ENCODE measurements at places on chromosomes 12 and 14.

GRCh38 chr14:54425068-54425467 is 16.1 kb downstream of the CNIH1 start:
- DNase-seq: no peak

DNA sequence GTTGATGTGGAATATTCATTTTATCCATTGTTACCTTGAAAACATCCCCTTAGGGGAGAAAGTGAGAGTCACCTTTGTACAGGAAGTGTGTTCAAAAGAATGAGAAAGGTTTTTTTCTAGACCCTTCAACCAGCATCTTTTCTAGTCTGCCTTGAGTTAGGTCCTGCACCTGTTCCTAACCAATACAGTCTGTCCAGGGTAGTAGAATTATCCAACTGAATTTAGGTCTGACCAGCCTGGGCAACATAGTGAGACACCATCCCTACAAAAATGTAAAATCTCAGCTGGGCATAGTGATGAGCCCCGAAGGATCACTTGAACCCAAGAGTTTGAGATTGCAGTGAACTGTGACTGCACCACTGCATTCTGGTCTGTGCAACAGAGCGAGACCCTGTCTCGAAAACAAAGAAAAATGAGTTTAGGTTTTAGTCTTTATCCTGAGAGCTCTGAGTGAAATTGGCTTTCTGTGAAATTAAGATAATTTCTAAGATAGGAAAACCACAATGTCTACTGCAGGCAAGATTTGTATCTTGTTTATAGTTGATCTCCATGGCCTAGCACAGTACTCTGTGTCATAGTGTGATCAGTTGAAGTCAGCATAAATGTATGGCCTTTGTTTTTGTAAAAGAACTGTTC is 25.2 kb downstream of the ARHGAP5 start:
- no peak for DNase-seq

DNA sequence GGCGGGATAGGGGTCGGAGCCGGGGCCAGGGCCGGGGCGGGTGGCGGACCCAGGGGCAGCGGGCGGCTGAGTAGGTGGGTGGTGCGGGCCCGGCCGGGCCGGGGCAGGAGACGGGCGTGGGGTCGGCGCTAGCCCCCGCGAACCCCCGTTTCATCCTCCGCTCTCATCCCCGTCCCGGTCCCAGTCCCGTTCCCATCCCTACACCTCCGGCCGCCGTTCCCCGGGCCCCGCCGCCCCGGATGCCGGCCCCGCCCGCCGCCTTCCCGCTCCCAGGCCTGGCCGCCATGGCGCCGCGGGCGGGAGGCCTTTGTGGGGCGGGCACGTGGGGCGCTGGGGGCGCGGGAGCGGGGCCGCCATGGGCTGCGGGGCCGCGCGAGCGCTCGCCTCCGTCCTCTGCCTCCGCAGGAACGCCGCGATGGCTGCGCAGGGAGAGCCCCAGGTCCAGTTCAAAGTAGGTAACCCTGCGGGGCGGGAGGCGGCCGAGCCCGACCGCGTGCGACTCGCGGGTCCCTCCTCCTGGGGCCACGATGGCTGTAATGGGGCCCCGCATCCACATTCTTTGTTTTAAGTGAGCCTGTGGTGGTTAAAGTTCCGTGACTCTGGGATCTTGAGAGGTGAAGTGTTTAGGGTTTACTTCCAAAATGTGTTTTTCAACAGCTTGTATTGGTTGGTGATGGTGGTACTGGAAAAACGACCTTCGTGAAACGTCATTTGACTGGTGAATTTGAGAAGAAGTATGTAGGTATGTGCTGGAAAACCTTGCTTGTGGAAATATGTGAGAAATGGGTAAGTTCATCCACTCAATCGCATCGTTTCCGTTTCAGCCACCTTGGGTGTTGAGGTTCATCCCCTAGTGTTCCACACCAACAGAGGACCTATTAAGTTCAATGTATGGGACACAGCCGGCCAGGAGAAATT is 572 bp downstream of the RAN start:
- no peak for DNase-seq

- no peak for DNase-seq
Observed at GRCh38 chr12:64392221-64392620, 1.7 kb upstream of the C12orf56 start.

- DNase-seq: peak; percentile 3
Observed at GRCh38 chr12:42360747-42361403, 34.9 kb downstream of the PPHLN1 start.

DNA sequence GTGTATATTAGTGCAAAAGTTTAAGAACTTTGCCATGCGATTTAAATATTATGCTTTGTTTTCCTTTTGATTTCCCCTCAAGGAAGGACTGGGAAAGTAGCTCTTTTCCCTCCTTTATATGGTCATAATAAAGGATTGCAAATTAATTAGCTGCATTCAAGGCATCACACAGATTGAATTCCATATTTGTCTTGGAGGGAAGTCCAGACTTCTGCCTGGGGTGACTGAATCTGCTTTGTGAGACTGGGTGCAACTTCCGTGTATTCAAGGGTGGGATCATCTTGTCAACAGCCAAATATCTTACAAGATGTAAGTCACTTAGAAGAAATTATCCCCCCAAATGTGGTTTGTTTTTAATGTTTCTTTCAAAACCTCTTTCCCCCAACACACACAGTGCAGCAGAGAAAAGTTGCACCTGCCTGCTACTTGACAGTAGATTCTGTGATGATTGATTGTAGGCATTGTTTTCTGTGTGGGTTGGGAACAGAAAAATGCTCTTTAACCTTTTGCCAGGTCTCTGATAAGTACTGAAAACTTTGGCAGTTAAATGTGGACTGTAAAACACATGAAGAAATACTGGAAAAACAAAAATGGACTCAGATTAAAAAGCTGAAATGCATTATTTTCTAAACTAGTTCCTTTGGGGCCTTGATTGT is 28.4 kb downstream of the STK38L start:
- DNase-seq: no peak

GRCh38 chr12:10867381-10867780 is 16.7 kb downstream of the PRH1 start:
- DNase-seq: no peak

DNA sequence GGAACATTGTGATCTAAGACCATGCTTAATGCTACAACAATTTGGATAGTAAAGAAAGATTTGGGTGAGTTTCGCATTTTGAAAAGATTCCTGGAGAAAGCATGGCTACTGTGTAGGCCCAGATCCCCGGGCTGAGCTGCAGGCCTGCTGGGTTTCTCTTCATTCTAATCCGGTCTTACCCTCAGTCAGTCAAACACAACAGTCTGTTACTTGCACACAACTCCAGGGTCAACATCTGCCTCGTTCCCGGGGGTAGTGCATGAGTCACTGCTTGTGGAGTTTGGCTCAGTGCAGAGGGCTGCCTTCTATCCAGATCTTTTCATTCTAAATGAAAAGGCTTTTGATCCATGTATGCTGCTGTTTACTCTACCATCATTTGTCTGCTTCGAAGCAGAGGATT is 60.4 kb upstream of the SEL1L start:
- no peak for DNase-seq

DNA sequence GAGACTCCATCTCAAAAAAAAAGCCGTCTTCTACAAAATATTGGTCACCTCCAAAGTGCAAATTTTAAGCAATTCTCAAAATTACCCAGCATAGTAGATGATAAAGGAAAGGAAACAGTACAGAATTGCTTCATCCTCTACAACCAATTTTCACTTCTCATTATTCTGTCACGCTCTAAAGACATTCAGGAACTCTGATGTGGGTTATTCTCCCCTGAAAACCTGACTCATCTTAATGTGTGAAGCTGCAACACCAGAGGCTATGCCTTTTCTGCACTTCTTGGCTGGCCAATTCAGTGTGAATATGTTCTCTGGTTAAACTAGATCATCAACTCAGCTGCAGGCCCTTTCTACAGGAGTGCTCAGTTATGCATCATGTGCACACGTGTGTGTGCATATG is 11.0 kb downstream of the PTGER2 start:
- DNase-seq: no peak

- no peak for DNase-seq
Observed at GRCh38 chr12:129607756-129608155, 296.1 kb downstream of the TMEM132D start.

- no peak for DNase-seq
Observed at GRCh38 chr12:42482041-42482747, 107.4 kb downstream of the PRICKLE1 start.

- no peak for DNase-seq
Observed at GRCh38 chr14:61468063-61468825, 146.9 kb downstream of the PRKCH start.

GRCh38 chr12:42504049-42504448 is 85.5 kb downstream of the PRICKLE1 start:
- DNase-seq: no peak

- DNase-seq: no peak
Observed at GRCh38 chr12:79525357-79525756, 165.4 kb downstream of the PAWR start.

DNA sequence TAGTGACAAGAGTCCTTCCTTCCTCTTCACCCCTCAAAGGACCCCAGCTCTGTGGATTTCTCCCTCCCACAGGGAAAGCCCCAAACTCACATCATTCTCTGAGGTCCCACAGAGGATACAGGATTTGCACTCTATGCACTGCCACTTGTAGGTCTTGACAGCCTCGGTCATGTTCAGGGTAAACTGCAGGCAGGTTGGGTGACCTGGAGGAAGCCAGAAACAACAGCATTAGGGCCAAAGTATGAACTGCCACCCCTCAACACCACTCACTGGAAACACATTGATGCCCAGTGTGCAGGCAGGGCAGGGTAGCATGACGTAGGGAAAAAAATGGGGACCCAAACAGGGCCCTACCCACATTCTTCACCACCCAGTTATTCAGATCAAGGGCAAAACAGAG is 264.4 kb downstream of the DPF3 start:
- no peak for DNase-seq

DNA sequence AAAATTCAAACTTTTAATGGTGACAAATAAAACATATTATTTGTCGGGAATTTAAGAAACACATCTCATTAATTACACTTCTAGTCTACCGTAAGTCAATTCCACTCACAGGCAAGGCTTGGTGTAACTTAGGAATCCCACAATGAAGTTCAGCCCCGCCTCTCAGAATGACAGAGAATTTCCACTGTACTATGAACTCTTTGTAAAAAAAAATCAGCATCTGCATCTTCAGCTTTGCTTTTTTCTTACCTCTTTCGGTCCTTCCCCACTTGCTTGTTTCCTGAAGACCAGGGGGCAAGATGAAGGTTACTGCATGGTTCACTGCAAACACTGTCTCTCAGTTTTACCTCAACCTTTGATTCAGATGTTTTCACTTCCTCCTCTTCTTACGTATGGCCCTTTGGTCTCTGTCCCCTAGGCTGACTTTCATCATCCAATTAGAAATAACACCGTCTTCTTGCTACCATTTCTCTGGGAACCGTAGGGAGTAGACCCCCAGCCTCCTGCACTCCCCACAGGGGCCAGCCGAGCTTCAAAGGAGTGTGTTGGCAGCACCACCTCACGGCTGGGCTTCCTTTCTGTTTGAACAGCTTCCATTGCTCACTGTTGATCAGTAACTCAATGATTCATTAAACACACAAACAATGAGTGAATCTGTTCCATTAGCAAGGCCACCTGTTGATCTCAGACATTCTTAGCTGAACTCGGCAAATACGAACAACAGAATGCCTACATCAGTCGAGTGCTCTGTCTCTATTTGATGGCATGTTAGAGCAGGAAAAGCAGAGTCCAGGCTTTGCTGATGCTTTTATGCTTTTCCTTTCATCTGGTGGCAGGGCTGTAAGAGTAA is 343.0 kb downstream of the BMP4 start:
- no peak for DNase-seq

GRCh38 chr14:94499673-94500072 is 9.6 kb downstream of the SERPINA12 start:
- no peak for DNase-seq

DNA sequence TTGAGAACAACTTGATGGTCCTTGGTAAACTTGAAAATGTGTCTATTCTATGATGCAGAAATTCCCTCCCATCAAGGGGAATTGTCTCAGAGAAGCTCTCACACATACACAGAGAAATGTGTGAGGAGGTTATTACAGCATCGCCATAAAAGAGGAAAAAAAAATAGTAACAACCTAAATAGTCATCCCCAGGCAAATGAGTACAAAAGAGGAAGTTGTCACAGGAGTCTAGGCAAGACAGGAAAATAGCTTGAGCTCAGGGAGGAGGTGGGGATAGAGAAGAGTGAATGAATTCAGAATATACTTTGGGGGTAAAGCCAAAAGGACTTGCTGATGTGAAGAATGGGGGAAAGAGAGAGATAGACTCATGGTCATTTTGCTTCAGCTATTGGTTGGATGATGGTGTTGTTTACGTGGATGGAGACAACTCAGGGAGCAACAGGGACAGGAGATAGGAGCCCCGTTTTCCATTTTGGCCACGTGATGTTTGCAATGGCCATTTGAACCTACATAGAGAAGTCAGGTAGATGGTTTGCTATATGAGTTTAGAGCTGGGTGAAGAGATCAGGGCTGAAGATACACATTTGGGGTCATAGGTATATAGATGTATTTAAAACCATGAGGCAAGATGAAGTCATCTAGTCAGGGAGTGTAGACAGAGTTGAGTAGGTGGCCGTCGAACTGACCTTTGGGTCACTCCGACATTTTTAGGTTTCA is 20.3 kb downstream of the LRRC74A start:
- DNase-seq: no peak

- no peak for DNase-seq
Observed at GRCh38 chr12:9378430-9378835, 170.2 kb upstream of the PZP start.

DNA sequence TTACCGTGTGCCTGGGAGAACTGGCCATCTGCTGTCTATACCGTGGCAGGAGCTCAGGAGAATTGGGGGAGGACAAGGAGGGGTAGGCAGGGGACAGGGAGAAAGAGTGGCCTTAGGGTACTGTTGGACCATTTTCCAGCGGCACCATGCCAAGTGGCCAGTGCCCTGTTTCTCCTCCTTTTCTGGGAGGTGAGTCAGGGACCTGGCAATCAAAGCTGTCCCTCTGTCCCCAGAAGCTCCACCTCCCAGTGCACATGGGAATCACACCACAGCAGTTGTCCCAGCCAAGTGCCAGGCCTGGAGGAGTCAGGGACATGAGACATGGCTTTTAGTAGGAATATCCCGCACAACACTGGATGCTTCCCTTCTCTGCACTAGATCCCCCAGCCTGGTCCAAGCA is 118.0 kb downstream of the GCH1 start:
- DNase-seq: no peak

DNA sequence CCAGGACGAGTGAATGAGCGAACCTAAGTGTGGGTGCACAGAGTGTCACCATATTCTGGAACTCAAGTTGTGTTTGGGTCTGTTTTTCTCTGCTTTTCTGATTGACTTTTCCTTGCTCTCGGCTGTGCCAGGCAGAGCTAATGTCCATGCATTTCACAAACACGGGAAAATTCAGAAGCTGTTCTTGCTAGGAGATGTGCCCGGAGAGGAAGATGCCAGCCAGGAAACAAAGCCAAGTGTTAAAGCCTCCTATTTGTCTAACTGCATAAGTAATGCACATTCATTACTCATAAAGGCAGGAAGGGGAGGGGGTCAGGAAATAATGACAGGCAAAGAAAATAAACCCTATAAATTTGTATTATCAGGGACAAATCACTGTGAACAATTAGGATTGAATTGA is 250.4 kb upstream of the SFSWAP start:
- DNase-seq: no peak

GRCh38 chr14:24605435-24606190 is 3.9 kb downstream of the GZMH start:
- no peak for DNase-seq
